ENCODE measurements at places on chromosomes 7 and 10.
A peak's percentile ranks its signal among the peaks of the same experiment; 100 is the strongest.

DNA sequence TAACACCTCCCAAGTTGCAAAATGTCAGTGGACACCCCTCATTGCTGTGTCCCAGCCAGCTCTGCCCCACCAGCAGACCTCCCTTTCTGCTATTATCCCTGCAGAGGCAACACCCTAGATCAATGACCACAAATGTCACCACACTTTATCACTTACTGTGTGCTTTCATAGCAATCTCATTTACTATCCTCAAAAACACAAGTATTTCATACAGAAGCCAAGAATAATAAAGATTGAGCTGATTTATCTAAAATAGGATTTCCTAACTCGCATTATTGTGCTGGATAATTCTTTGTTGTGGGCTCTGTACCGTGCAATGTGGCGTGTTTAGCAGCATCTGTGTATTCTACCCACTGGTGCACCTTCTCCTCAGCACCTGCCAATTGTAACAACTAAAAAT is 13.2 kb upstream of the ABCB5 start:
- no peak for DNase-seq

DNA sequence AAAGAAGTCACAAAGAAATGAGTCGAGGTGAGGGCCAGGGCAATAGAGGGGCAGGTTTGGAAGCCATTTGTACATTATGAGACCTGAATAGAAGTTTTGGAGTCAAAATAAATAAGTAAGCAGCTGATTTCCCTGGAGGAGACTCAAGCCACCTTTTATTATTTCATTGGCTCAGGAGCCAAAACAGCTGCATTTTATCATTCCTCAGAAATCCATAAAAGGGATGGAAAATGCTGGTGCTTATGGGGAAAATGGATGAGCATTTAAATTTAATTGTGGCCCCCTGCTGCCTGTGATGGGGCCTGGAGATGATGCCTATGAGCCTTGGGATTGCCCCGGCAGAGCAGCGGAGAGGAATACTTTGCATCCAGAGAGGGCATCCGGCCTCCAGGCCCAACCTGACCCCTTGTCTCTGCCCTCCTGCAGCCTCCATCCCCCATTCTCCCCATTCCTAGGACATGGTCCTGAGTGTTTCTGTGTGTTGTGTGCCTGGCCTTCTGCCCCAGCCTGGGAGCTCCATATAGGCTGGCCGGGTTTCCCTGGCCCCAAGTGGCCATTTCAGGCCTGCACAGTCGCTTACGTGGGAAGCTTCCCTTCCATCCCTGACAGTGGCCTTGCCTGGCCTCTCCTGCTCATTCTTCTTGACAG is 296.8 kb upstream of the ZMIZ1 start:
- no peak for DNase-seq

DNA sequence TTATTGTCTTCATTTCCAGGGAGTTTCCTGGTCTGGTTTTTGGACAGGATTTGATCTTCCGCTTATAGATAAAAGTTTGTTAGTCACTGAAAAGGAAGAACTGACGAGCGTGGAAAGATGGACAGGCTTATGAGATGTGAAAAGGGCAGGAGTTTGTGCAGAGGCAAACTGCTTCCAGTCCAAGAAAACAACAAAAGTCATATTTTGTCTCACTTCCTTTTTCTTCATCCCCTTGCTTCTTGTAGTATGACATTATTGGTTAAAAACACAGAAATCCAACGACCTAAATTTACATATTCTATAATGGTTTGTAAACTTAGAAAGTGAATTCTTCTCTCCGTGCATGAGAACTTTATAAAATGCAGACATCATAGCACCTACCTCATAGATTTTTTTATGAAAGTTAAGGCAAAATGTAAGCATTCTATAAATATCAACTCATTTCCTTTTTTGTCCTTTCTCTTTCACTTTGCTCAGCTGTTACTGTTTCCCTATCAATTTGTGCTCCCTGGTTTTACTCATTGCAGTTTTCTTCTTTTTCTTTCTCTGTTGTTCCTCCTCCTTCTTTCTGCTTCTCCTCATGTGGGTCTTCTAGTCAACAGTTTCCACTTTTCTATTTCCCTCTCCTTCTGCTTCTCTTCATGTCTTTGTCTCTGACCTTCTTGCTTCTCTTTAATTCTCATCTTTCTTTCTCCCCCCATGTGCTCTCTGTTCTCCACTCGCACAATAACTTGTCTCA is 370.2 kb downstream of the ARL4A start:
- no peak for DNase-seq

DNA sequence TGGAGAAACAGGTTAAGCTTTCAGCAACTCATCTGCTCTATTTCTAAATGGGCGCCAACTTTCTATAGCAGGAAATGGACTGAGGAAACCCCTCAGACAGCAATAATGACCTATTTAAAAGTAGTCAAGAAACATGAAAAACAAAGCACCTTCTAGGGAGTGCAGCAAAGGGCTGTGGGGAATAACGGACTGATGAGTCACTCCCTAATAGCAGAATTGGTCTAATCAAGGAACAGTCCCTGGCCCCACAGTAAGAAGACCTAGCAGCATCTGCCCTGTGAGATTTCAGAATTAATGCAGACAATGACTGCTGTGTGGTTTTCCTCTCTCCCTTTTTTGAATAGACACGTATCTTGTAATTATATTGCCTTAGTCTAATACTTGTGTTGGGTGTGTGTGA is 602.9 kb downstream of the IPMK start:
- DNase-seq: no peak

- DNase-seq: no peak
Observed at GRCh38 chr10:68499544-68499943, 27.8 kb upstream of the DNA2 start.

GRCh38 chr10:50272531-50272930 is 21.2 kb upstream of the ASAH2 start:
- DNase-seq: no peak

DNA sequence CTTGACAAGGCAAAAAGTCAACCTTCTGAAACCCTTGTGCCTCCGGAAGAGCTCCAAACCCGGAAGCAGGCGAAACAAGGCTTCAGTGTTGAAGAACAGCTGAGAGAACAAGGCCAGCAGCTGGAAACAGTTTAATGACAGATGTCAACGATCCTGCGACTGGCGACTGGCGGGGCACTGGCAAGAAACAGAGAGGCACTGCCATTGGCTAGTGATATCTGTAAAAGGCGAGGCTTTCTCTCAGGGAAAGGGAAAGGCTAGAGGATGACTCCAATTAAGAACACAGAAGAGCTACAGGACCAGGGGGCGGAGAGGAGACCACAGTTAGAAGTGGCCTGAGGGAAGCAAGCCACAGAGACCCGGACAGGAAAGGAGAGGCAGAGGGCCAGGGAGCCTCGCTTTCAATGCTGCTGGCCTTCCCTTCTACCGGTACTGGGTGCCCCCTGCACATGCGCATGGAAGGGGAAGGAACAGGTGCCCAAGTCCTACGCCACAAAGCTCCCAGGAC is 19.4 kb downstream of the ITGB1 start:
- DNase-seq: no peak

- DNase-seq: no peak
Observed at GRCh38 chr7:143199040-143199439, 15.8 kb downstream of the TAS2R39 start.

DNA sequence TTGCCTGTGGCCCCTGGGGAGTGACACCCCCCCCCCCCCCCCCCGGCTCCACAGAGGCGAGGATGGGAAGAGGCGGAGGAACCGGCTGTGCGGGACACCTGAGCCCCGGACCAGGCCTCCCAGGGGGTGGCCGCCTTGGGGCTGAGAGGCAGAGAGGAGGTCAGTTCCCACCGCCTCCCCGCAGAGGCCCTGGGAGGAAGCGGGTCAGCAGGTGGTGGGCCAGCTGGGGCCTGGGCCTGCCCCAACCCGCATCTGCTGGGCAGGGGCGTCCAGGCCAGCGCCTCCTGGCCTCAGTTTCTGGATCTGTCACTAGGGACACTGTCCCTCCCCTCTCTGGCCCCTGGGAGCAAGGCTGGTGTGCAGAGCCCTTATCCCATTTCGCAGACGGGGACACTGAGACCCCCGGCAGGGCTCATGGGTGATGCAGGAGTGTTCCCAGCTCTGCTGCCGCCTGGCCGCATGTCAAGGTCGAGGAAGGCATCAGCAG is 14.6 kb upstream of the LFNG start:
- no peak for DNase-seq

DNA sequence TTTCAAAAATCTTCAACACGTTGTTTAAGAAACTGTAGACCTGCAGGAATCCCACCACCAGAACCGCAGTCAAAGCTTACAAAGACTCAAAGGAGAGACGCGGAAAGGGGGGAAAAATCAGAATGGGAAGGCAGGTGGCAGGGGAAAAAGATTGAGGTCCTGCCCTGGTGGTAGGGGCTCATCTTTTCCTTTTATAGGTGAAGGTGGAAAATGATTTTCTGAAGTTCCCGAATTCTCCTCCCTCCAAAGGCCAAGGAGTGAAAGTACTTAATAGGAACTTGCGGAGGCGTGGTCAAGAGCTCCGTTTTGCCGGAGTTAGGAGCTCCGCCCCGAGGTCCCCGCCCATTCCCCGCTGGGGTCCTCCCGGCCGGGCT is 724 bp downstream of the BBIP1 start:
- DNase-seq: peak; percentile 86

DNA sequence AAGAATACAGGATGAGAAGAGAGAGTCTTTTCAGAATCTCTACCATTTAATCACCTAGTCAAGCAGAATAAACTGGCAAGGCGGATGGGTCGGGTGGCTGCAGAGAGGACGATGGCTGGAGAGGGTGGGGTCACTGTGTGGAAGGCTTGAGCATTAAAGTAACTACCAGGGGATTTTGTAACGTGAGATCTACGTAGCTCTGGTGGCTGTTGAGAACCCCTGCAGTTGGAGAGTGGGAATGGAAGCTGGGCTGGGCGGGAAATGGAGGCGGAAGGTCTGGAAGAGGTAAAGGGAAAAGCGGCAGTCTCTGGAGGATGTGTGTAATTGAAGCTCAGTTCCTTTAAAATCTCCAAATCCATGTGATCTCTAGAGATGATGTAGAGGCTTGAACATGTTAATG is 135.0 kb downstream of the GATA3 start:
- no peak for DNase-seq

- DNase-seq: no peak
Observed at GRCh38 chr7:3722396-3722922, 421.4 kb downstream of the SDK1 start.
